ENCODE measurements at places on chromosomes 7 and 10. TPM values are rescaled to one million over a fixed set of nuclear protein-coding genes. Genes with fewer than 3 reads are reported as not detected.

- DNase-seq: no peak
These were observed 35.3 kb downstream of the TRRAP start for GRCh38 chr7:98913612-98914011.

- peak; percentile 23 for DNase-seq
These were observed 112.9 kb upstream of the JAZF1 start for GRCh38 chr7:28293527-28293835.

GRCh38 chr7:114527589-114527988, 113.0 kb downstream of the FOXP2 start:
- no peak for DNase-seq

DNA sequence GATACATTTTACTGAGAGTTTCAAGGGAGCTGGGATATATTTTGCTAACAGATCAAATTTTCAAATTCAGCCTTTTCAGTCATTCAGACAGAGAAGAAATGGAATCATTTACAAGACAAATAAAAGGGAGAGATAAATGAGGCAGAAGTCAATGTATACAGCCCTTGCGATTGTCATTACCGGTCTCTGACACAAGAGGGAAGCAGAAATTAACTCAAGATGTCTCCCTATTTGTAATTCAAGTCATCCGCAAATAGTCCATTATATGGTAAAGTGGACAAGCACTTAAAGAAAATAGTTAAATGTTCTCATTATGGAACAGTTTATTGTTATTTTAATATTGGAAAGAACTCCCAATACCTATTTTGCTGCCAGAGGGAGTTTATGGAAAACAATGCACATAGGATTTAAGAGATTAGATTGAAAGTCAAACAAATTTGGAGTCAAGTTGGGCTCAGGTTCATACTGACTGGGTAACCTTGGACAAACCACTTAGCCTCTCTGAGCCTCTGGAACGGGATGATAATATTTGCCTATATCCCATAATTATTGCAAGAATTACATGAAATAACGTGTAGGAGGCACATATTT, 89.3 kb upstream of the PRKCQ start:
- peak; percentile 35 for DNase-seq

- no peak for DNase-seq
These were observed 83.5 kb downstream of the TACC2 start for GRCh38 chr10:122072491-122072890.

DNA sequence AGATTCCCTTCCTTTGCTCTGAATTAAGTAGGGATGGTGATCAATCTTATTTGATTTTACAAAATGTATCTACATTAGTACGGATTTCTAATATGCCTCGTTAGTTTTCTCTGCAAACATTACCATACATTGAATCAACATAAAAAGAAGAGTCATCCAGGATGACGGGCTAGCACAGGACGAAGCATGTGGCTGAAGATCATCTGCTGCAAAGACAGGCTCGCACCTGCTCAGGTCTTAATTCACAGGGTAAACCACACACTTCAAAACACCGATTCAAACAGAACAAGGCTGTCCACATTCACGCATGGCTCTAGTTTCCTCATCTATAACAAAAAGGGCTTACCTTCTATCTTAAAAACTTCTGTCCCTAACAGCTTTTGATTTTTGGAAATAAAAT, 323.0 kb downstream of the PARD3 start:
- DNase-seq: no peak

DNA sequence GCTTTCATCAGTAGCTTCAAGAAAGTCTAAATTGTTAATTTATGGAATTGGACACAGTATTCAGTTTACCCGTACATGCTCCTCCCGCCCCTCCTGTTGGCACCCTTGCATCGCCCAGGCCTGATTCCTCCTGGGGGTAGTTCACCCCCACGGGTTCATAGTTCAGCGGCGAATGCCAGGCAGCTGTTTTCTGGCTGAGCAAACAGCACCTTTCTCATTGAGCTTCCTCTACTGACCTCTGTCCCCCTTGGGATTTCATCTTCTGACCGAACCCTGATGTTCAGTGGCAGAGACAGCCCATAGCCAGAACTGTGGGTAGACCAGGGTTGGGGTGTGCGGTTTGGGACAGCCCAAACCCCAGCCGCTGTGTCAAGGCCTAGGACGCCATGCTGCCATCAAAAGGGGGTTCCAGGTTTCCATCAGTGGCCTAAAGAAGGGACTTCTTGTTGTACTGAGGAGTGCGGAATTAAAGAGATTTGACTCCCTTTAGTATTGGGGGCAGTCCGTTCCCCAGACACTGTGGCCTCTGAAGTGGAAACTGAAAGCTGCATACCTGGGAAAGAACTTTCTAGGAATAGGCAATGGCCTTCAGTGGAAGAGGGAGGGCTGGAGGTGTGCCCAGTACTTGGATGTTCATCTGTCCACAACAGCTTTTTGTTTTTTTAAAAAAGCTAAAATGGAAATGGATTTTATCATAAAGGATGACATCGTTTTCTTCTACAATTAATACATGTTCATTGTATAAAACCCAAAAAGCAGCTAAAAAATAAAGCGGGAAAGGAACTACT, 19.0 kb downstream of the MDH2 start:
- DNase-seq: no peak

- DNase-seq: no peak
These were observed 2.6 kb upstream of the RPA3 start for GRCh38 chr7:7720750-7721621.

DNA sequence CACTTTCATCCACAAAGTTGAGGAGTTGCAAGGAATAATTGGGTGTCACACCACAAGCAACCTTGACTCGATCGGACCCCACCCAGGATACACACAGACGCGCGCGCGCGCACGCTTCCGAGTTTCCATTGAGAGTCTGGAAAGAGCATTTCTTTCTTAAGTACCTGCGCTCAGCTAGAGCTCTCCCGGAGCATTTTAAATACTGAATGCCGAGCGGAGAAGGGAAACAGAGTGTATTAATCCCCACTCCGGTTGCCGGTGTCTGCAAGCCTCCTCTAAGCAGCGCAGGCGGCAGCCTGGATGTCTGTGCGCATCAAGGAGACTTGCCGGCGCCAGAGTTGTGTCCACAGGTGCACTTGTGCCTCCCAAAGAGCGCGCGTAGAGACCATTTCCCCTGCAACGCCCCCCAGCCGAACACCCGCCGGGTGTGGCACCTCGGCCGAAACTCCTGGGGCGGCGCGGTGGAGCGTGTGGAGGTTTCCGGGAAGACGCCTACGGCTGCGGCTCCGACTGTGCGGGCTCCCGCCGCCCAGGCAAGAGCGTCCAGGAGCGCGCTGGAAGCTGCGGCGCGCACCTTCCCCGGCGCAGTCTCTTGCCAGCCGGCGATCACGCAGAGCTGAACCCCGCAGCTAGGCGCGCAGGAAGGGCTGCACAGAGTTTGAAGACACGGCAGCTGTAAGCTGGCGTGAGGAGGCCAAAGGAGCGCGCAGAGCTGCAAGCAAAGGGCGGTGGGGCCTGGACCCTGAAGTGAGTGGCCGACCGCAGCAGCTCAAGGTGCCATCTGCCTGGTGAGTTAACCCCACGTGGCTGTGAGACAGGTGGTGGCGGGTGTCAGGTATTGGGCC, 1.1 kb upstream of the FEZF1 start:
- peak; percentile 37 for DNase-seq

- no peak for DNase-seq
These were observed 48.7 kb downstream of the BTRC start for GRCh38 chr10:101402711-101403110.

DNA sequence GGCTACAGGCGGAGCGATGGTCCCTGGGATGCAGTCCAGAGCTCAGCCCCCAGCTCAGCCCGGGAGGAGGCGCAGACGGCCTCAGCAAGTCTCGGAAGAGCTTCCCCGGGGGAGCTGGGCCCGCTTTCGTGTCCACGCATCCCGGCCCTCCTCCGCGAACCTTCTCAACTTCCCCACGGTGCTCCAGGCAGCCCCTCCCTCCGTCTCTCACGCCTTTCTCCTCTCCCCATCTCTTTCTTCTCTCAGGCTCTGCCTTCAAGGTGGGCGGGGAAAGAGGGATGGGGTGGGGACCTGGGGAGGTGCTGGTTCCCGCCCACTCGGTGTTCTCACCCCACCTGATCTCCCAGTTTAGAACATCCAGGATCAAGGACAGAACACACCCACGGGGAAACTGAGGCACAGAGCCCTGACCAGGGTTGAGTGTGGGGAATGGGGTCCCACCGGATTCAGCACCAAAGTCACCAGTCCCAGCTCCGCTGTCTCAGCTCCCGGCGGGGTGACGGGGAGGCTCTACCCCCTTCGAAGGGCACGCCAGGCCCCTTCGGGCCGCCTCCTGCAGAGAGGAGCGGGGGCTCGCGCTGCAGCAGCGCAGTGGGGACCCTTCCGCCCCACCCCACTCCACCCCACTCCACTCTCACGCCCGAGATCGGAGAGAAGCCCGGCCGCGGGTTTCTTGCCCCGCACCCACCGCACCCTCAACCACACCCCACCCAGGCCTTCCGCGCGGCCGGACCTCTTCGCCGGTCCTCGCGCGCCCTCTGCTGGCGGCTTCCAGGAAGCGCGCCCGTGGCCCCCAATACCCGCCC, 18.2 kb downstream of the POLL start:
- peak; percentile 66 for DNase-seq

- no peak for DNase-seq
These were observed 748.7 kb downstream of the AUTS2 start for GRCh38 chr7:70346844-70347462.

GRCh38 chr7:98500764-98501163, 99.9 kb upstream of the BAIAP2L1 start:
- DNase-seq: no peak

The DPP6 gene
- not detected for total RNA-seq

The CLDN15 gene
- 0.81 TPM for total RNA-seq

The PAPOLB gene
- not detected for total RNA-seq

The EN2 gene
- 6.7 TPM for total RNA-seq

The ABHD11 gene
- 45.0 TPM for total RNA-seq
